GM06990 (cell line): ENCODE measurements at places on chromosomes 5 and 9.

- no peak for DNase-seq
Measured at GRCh38 chr9:84781458-84781857, 111.9 kb downstream of the NTRK2 start.

GRCh38 chr5:168209244-168209995 lies 82.0 kb upstream of the WWC1 start:
- DNase-seq: no peak

- peak; percentile 43 for DNase-seq
Measured at GRCh38 chr5:37721447-37721871, 118.4 kb downstream of the GDNF start.

GRCh38 chr5:98975682-98976407 lies 47.0 kb upstream of the CHD1 start:
- DNase-seq: peak; percentile 12

GRCh38 chr9:1979741-1980367 lies 35.3 kb upstream of the SMARCA2 start:
- DNase-seq: no peak

- no peak for DNase-seq
Measured at GRCh38 chr9:34651876-34652601, at the start of gene IL11RA. Gene IL11RA (plus strand): TSS chr9:34652185. CDS start chr9:34655218, 3,033 bp downstream.

GRCh38 chr9:85064811-85065371 lies 395.4 kb downstream of the NTRK2 start:
- DNase-seq: no peak

DNA sequence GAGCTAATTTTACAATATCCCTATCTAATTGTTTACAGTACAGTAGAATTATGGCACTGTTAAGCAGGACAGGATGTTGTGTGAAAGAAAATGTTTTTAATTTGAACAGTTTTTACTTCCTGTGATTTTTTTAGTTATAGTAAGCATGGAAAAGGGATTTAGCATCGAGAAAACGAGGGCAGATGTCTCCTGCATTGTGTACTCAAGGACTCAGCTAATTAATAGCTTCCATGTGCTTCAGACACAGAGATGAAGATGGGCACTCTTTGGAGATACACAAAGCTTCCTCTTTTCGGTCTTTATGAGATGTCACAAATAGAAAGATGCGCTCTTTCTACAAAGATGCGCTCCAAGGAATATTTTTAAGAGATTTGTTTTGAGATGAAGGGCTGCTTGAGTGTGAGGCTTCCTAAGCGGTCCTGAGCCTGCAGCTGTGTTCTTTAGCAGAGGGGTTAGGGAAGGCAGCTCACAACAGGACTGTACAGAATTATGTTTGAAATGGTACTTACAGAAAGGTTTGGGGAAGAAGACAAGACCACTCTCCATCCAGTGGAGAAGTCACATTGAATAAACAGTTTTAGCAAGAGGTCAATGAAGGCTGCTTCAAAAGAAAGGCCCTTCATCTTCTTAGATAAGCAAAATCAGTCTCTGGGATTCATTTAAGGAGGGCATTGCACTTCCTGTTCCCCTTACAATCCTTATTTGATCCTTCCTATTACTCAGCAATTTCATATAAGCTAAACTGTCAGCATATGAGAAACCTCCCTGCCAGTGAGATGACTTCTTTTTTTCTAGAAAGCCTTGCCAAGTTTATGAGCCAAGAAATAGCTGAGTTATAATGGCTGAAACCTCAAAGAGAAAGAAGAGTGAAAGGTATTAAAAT lies 311.5 kb downstream of the EFNA5 start:
- no peak for DNase-seq

GRCh38 chr9:11618241-11618805 lies 1005.5 kb upstream of the PTPRD start:
- DNase-seq: peak; percentile 2
